ENCODE measurements at places on chromosomes 1 and 21.

GRCh38 chr1:155392898-155393411, 72.3 kb downstream of the RUSC1 start:
- no peak for DNase-seq

- DNase-seq, result no peak
Measured at GRCh38 chr1:63991685-63992084, 211.7 kb upstream of the UBE2U start.

DNA sequence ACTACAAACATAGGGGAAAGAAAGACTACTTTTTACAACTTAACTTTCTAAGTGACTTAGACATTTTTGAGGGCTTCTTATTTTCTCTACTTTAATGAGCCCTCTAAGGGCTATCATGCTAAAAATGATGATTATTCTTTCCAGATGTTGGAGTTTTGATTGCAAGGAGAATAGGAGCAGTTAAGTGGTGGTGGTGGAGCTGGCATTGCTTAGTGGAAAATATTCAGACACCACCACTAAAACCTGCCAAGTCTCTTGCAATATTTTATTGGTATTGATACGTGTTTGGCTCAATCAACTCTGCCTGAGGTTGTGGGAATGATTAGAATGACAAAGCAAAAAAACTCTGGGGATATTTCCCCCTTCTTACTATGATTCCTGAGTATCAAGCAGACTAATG, 82.6 kb upstream of the PTGFR start:
- DNase-seq, result no peak

DNA sequence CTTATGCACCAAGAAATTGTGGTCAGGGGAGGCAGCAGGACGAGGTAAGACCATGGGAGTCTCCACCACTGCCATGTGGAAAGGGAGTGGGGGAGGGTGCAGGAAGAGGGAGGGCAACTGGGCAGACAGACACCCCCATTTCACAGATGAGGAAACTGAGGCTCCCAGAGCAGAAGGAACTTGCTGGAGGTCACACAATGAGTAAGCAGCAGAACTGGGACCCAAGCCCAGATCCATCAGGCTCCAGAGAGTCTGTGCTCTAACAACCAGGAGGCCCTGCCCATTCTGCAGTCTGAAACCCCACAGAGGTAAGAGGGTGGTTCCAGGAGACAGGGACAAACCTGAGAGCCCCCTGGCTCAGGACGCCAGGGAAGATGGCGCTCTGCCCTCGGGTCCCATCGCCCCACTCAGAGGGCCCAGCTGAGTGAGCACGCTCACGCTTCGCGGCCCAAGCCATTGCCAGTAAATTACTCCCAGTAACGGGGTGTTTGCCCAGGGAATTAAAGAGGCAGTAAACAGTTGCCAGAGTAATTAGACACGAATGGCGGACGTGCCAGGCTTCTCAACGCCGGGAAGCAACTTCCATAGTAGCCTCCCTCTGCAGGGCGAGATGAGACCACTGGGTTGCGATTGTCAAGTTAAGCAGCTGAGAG, 59.2 kb downstream of the MATN1 start:
- no peak for DNase-seq

DNA sequence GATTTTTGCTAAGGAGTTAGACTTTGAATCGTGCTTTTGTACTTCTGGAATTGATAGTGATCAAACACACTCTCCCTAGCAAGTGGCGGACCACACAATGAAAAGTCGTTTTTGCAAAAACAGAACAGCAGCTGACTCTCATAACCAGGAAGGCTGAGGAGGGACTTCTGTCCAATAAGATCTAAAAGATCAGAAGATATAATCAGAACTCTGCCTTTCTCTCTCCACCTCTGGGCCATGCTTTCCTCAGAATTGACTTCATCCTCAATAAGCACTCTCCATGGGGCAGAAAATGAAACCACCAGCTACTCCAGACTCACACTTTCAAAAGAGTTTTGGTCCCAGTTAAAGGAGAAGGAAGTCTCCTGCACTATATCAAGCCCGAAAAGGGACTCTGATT, 55.3 kb upstream of the SAMD13 start:
- DNase-seq, result no peak

GRCh38 chr1:36068866-36069265, 15.0 kb upstream of the TEKT2 start:
- DNase-seq, result no peak

- no peak for DNase-seq
Measured at GRCh38 chr1:9399510-9400424, 107.1 kb downstream of the SPSB1 start.

DNA sequence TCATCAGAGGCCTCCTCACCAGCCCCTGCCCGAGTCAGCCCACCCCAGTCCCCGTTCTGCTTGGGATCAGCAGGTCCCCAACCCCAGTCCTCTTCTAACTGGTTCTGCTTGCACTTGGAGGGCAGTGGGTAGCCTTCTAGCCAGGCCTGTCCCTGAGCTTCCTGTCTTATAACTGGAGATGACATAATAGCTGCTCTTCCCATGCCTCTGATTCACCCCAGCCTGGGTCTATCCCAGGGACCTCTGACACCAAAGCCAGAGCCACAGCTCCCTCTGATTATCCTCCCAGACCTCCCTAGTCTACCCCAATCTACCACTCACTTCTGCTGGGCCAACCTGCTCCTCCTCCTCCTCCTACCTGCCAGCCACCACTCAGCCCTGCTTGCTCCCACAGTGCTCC, 31.4 kb downstream of the IQGAP3 start:
- no peak for DNase-seq

DNA sequence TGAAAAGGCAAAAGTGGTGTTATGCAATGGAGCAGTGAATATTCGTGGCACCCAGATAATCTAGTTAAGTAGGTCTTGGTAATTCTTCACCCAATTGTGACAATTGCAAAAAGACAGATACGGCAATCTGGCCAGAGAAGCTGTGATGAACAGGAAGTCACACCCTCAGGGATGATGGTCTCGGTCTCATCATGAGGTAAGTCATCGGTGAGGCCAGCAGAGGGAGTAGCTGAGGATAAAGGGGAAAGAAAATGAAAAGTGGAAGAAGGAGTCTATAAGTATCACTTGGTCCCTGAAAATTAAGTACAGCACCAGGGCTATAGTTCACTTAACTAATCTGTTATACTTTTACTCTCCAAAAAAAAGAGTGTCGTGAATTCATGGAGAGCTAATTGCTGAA, 258.8 kb upstream of the NCAM2 start:
- no peak for DNase-seq

DNA sequence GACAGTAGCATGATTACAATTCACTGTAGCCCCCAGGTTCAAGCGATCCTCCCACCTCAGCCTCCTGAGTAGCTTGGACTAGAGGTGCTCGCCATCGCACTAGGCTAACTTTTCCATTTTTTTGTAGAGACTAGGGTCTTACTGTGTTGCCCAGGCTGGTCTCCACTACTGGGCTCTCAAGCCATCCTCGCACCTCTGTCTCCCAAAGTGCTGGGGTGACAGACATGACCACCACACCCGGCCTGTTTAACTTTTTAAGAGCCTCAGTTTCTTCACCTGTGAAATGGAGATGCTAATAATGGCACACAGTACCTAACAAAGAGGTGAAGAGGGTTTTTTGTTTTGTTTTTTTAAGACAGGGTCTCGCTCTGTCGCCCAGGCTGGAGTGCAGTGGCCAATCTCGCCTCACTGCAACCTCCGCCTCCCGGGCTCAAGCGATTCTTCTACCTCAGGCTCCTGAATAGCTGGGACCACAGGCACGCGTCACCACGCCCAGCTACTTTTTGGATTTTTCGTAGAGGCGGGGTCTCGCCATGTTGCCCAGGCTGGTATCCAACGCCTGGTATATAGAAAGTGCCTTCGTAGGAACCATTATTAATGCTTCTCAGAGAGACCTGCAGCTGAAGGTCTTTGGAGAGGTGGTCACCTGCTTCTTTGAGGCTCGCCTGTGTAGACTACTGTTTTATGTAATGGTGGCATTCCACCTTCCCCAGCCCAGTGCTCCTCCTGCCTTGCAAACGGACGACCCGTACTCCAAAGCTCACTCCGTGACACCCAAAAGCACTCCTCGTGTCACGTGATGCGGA, 567 bp downstream of the PMVK start:
- DNase-seq, result no peak

GRCh38 chr1:192943108-192943507, 116.1 kb downstream of the UCHL5 start:
- no peak for DNase-seq

GRCh38 chr1:205770618-205771017, 4.7 kb downstream of the RAB29 start:
- no peak for DNase-seq

DNA sequence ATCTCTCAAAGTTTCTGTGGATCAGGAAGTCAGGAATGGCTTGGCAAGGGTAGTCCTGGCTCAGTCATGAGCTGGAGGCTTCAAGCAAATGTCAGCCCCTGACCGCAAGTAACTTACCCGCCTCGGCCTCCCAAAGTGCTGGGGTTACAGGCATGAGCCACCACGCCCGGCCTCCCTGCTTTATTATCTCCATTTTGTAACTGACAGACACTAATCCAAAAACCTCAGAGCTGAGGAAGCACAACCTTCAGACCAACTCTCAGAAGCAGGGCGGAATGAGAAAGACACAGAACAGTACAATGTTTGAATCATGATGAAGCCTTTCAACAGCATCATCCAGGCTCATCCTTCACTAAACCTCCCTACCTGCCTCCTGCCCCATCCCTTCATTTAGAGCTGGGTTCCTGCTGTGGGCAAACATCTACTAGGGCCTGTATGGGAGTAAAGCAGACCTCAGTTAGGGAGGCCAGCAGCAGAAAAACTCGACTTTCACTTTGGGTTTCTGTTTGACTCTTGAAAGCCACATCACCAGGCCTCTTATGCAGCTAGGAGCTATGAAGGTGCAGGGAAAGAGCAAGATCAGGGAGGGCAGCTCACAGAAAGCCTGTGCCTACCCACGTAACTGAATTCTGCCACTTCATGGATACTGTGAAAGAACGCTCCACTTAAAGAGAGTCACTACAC, 84.4 kb upstream of the RAB4A start:
- DNase-seq, result peak; percentile 16

DNA sequence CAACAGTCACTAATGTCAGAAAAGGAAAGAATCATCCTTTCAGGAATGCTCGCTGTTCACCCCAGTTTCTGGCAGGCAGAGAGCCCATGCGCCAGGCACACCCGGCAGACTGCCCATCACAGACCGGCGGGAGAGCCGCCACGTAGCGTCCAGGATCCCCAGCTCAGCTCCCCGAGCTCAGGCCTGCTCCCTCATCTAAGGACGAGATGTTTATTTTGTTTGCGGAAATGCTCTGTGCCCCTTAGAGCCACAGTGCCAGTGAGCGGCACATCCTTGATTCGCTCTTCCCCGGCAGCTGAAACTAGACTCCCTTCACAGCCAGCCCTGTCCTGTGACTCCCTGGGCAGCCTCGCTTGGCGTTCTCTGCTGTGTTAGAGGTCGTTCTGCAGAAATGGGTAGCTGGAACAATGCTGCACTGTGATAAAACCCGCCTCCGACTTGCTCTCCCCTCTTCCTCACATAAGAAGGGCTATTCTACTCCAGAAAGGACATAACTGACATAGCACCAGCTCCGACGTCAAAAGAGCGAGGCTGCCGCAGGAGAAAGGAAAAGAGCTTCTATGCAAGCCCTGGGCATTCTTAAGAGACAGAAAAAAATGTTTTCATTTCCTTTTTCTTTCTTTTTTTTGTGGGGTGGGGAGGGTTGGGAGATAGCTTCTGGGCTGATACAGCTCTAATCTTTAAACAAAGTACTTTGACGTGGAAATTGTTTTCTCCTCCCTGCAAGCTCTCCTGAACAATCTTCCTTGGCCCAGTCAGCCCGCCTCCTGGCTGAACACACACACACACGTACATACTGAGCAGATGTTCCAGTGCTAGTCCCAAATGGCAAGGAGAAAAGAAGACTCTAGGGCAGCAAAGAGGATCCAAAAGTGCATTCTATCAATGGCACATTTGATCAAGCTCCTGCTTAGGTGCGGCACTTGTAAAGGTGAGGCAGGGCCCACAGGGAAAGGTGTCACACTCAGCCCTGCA, 37.2 kb downstream of the MRAP start:
- no peak for DNase-seq

GRCh38 chr1:2307972-2308371, 79.9 kb downstream of the SKI start:
- DNase-seq, result no peak

DNA sequence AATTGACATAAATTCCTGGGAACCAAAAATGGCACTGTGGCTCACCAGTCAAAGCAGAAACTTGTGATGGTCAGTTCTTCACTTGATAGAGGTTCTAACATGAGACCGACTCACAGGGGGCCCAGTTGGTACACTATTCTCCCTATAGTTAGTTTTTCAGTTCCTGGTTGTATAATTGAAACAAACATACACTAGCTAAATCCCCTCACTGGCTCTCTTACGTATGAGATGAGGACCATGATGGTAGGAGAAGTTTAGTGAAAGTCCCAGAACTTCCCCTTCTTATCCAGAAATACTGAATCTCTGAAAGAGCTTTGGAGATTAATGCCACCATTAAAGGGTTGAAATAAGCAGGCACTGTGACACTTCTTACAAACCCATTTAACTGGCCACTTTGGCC, 2.8 kb upstream of the S100B start:
- DNase-seq, result no peak

DNA sequence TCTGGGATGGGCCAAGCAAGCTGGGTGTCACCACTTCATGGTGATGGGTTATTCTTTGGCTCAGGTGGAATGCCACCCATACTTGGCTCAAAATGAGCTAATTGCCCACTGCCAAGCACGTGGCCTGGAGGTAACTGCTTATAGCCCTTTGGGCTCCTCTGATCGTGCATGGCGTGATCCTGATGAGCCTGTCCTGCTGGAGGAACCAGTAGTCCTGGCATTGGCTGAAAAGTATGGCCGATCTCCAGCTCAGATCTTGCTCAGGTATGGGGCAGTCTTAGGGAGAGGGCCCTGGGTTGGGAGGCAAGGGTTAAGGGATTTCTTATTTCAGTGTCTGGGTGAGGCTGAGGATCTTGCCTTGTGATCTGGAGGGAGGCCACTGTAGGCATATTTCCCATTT, 15.4 kb upstream of the NASP start:
- no peak for DNase-seq

DNA sequence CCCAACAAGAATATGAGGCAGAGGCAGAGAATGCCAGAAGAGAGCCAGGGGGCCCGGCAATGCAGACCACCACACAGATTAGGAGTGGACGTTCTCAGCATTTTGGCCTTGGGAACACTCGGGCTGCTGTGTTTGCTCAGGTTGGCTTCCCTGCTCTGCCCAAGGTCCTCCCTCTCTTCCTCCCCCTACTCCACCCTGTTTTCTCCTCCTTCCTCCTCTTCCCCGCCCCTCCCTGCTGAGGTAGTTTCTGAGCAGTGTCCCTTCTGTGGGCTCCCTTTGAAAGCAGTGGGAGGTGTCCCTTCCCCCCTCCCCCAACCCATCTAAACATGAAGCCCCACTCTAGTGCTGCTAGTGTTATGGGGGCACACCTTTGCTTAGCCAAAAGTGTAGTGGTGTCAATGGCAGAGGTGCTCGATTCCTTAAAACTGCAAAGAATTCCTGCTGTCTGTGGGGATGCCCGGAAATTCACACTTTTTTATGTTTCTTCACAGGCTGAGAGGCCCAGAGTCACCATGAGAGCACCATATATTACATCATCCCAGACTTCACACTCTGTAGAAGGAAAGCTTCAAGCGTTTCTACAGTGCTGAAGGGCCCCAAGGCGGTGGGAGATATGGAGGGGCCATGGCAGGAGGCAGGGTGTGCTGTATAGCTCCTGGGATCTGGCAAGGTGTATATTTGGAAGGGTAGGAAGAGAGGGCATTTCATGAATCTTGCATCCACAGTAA, at the start of gene HHIPL2:
TSS of gene HHIPL2 (minus strand) at position 161 of the 728 bp plus-strand sequence. CDS start at position 101, 60 bp downstream.
- DNase-seq, result no peak
